ENCODE measurements at places on chromosomes 2 and 18. TPM values are rescaled to one million over a fixed set of nuclear protein-coding genes. Genes with fewer than 3 reads are reported as not detected.

DNA sequence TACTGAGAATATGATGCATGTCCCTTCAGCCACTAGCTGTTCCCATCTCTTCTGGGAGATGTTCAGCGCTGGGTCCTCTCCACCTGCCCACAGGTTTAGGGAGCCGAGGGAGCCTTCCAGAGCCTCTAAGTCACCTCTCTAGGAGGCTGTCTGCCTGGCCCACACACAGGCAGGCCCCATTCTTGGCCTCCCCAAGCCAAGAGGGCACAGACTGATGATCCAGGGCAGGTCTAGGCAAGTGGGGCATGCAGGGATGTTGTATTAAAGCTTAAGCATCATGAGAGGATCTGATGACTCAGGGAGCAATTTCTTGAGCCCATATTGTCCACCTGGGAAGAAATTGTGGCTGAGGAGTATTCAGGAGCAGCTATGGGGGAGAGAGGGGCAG, 19.9 kb downstream of the TMSB10 start:
- no peak overlapping the region for H3K4me3 ChIP-seq
- no peak overlapping the region for H3K27ac ChIP-seq
- no peak for DNase-seq
- no peaks in the 10 kb centered on the region for H3K36me3 ChIP-seq
- H3K4me1 ChIP-seq, result peaks cover 3% of the 10 kb centered on the region

GRCh38 chr2:205657579-205657978, 24.7 kb upstream of the NRP2 start:
- no peak overlapping the region for H3K4me3 ChIP-seq
- no peak overlapping the region for H3K27ac ChIP-seq
- no peaks in the 10 kb centered on the region for H3K36me3 ChIP-seq

GRCh38 chr2:29229640-29230039, 114.4 kb downstream of the CLIP4 start:
- H3K27me3 ChIP-seq, result no peaks in the 10 kb centered on the region
- H3K36me3 ChIP-seq, result no peaks in the 10 kb centered on the region
- no peaks in the 10 kb centered on the region for H3K4me1 ChIP-seq
- H3K27ac ChIP-seq, result no peak overlapping the region
- no peak for DNase-seq

DNA sequence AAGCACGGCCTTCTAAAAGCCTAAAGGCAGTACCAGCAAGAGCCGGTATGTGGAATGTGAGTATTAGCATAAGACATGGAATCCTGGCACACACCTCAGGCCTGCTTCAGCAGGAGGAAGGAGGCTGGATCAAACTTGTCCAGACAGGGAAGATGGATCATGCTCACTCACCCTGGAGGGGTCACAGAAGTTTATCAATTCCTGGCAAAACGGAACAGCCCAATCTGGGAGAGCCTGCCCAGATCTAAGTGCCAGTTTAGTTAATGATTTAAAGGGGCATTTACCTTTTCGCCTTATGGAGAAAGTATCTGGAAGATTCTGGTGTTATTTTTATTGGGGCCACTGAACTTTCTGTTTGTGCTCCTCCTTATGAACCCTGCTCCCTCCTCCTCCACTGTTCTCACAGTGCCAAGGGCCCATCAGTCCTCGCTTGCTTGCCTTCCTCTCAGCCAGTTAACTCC, 58.3 kb upstream of the NFE2L2 start:
- H3K4me3 ChIP-seq, result no peak overlapping the region
- H3K27me3 ChIP-seq, result no peaks in the 10 kb centered on the region
- H3K36me3 ChIP-seq, result no peaks in the 10 kb centered on the region
- DNase-seq, result no peak

GRCh38 chr18:23668731-23669130, 6.0 kb upstream of the ANKRD29 start:
- no peak overlapping the region for H3K4me3 ChIP-seq
- H3K36me3 ChIP-seq, result no peaks in the 10 kb centered on the region
- peak; percentile 76 for DNase-seq

Gene KHK
- total RNA-seq, result 3.3 TPM

Gene PSMA8
- not detected for total RNA-seq
